ENCODE measurements at places on chromosomes 7 and 10. TPM values are rescaled to one million over a fixed set of nuclear protein-coding genes. Genes with fewer than 3 reads are reported as not detected.

Gene CALCR
- total RNA-seq: under 0.01 TPM

Gene GPER1
- 1.6 TPM for total RNA-seq

GRCh38 chr7:132771301-132771730 is 195.0 kb upstream of the PLXNA4 start:
- DNase-seq: peak; percentile 6

Gene THSD7A
- total RNA-seq: 34.6 TPM

Gene LZTS2
- total RNA-seq: 15.5 TPM

- DNase-seq: no peak
Measured at GRCh38 chr7:33744293-33745075, 160.9 kb upstream of the BMPER start.

Gene GDF2
- not detected for total RNA-seq

DNA sequence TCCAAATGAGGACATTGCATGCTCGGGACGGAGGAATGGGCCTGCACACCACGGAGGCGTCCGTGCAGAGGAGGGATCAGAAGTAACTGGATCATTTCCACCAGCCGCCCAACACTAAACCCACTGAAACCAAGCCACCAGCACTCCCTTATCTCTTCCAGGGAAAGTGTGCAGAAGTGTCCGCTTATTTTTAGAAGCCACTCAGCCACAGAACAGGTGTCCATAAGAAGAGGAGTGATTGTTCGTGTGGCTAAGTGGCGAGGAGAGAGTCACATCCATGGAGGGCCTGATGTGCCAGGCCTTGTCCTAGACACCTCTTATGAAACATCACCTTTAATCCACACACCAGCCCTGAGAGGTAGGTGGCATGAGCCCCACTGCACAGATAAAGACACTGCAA is 407.9 kb upstream of the NPVF start:
- DNase-seq: no peak

- DNase-seq: no peak
Measured at GRCh38 chr7:15015545-15016314, 113.2 kb upstream of the DGKB start.

DNA sequence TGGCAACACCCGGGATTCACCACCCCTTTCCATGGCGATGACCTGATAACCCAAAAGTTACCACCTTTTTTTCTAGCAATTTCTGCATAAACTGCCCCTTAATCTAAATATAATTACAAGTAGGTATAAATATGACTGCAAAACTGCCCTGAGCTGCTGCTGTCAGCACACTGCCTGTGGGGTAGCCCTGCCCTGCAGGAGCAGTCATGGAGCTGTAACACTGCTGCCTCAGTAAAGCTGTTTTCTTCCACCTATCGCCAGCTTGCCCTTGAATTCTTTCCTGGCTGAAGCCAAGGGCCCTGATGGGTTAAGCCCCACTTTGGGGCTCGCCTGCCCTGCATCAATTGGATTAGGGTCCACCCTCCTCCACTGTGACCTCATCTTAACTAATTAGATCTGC is 368.8 kb downstream of the SFMBT2 start:
- no peak for DNase-seq

Gene BICC1
- total RNA-seq: 4.5 TPM

DNA sequence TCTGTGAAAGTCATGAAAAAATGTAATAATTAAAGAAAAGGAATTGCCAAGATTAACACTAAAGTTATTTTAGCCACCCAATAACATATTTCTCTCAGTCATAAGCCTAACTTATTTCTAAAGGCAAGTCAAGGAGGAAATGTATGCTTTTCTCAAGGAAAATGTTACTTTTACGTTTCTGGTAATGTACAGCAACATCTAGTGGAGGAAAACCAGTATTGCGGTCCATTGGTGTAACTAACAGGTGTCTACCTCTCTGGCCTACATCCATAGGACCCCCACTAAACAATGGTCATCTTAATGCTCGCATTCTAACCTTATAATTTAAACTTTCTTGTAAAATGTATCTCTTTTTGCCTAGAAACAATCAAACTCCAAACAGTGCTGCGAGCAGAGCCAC is 437.5 kb downstream of the KIF20B start:
- DNase-seq: no peak

GRCh38 chr10:3530783-3531645 is 254.0 kb downstream of the KLF6 start:
- DNase-seq: no peak

DNA sequence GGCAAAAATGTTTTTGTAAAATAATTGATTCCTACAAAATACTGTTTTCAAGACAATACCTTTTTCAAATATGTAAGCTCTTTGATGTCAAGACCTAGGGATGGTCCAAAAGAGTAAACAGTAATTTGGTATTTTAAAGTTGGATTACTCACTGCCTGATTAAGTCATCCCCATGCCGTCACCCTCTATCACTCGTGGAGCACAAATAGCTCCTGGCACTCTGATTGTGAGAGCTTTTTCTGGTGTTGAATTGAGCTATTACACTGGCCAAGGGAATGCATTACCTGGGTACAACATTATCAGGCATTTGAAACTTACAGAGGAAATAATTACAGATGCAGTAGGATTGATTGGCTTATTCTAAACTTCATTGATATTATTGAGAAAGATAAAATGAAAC is 231.9 kb upstream of the GRM3 start:
- DNase-seq: no peak

- no peak for DNase-seq
Measured at GRCh38 chr10:26527018-26527417, 88.9 kb downstream of the APBB1IP start.

GRCh38 chr10:129707406-129708388 is 240.7 kb downstream of the MGMT start:
- DNase-seq: peak; percentile 23

Gene AKR1C4
- not detected for total RNA-seq

DNA sequence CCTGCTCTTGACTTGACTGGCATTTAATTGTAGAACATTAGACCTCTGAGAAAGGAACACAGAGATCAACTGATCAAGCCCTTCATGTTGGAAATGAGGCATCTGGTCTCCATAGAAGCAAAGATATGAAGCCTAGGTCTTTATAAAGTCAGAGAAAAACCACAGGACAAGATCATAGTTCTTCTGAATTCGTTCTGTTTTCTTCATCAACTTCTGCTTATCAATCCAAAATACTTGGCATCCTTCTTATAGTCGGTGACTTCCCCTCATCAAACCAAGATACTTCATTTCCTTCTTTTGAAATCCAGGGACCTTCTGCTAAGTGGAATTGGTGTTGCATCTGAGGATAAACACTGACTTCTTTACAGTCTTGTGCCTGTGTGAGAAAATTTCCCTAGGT is 77.1 kb upstream of the PRKCQ start:
- DNase-seq: no peak

Gene CDNF
- total RNA-seq: 0.82 TPM

DNA sequence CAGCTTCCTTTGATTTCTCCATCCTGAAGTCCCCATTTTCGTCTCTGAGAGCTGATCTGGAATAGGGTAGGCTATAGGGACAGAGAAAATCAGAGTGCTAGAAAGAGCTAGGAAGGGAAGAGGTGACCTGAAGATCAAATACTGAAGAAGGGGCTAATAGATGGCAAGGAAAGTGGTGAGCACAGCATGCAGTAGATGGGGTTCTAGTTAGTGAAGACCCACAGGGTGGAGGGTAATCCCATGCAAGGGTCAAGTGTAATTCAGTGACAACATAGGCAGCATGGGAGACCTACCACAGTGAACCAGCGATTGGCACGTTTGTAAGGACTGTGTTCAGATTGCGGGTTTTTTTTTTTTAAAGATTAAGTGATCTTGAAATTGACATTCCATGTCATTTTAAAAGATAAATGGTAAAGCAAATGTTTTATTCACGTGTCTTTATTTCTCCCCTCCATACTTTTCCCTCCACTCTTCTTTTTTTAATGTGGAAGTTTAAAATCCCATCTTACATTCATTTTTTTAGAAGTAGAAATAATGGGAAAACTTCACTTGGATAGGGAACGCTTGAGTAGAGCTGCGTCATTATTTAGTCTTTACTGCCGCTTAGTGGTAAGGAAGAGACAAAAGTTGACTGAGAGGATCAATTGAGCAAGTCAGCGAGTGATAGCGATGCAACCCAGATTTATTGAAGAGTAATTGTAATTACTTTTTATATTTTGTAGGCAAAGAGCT is 21.0 kb upstream of the ABI1 start:
- DNase-seq: peak; percentile 62

GRCh38 chr7:88111140-88111743 is 108.6 kb downstream of the SRI start:
- peak; percentile 2 for DNase-seq

DNA sequence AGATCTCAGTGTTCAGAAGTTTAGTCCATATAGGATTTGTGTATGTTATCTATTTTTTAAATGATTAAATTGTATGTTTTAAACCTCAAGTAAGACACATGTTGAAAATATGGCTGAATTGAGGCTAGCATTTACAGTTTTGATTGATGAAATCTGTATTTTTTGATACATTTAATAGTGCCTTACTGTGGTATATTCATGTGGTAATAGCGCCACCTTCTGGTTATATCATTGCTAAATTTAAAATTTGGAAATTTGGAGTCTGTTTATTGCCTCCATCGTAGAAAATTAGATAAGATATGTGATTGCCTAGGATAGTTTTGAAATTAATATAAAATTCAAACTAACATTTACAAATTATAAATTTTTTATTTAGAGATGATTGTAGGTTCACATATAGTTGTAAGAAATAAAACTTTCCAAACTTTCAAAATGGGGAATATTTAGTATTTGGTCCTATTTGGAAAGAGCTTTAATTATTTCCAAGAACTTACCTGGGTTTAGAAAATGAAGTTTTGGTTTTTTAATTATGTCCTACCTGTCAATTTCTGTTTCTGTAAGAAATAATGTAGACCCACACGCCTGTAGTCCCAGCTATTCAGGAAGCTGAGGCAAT is 19.1 kb upstream of the ARMS2 start:
- no peak for DNase-seq

GRCh38 chr7:114264023-114264422 is 150.6 kb upstream of the FOXP2 start:
- DNase-seq: no peak

- DNase-seq: no peak
Measured at GRCh38 chr10:72173619-72174296, 42.1 kb upstream of the ANAPC16 start.

- DNase-seq: no peak
Measured at GRCh38 chr7:30888747-30889146, 22.9 kb upstream of the AQP1 start.

- no peak for DNase-seq
Measured at GRCh38 chr10:90321132-90321816, 536.6 kb downstream of the HTR7 start.

Gene PIP
- not detected for total RNA-seq

Gene LDB3
- under 0.01 TPM for total RNA-seq

- DNase-seq: no peak
Measured at GRCh38 chr10:12699781-12700556, 301.5 kb downstream of the CCDC3 start.

Gene KIF11
- total RNA-seq: 5.3 TPM

Gene TRPV6
- under 0.01 TPM for total RNA-seq

- no peak for DNase-seq
Measured at GRCh38 chr7:68438016-68438415, 1160.3 kb upstream of the AUTS2 start.

DNA sequence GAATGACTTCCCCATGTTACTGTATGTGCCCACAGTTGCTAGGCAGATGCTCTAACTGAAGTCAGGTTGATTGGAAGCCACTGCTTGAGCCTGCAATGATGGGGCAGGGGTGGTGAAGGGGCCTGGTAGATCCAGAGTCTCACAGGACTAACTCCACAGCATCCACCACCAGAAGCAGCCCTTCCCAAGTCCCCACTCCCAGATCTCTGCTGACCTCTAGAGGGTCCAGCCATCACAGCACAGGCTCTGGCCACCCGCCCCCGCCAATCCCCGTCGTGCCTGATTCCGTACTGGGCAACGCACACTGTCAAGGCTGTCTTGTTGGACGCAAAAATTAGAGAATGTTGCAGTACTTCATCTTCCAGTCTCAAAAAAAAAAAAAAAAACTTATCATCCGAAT is 136.8 kb upstream of the PDE1C start:
- DNase-seq: peak; percentile 14

GRCh38 chr7:105003275-105003674 is 10.7 kb upstream of the KMT2E start:
- DNase-seq: no peak

Gene PLXDC2
- total RNA-seq: 10.6 TPM

DNA sequence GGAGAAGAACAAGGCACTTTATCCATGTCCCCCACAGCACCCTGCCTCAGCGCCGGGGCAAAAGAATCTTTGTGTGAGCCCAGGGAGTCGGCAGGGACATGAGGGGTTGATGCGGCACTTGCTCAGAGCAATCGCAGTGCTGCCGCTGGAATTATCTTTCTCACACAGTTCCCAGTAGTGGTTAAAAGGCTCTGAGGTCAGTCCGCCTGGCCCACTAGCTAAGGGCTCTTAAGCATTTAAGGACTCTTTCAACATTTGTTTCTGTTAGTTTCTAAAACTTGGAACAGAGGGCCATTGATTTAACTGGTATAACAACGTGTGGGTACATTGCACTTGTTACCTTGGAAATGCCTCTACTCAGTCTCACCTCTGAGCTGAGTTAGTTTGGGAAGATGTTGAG is 208.0 kb upstream of the C7orf33 start:
- DNase-seq: no peak

- no peak for DNase-seq
Measured at GRCh38 chr7:47982610-47983009, 3.2 kb upstream of the HUS1 start.

Gene GALNT17
- 26.5 TPM for total RNA-seq

DNA sequence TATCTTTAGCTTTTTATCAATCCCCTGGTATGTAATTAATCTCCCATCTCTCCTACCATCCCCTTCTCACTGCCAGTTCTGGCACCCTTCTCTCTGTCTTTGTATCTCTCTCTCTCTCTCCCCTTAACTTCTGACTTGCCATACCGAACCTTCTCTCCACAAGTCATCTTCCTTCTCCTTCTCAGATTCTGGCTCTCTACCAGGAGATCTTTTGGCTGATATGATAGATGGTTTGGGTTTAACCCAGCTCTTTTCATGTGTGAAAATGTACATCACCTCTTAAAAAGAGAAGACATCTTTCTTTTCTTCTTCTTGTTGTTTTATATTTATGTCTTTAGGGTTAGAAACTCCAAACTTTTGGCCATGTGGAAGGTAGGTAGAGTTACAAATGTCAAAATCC is 196.7 kb downstream of the HGF start:
- no peak for DNase-seq

DNA sequence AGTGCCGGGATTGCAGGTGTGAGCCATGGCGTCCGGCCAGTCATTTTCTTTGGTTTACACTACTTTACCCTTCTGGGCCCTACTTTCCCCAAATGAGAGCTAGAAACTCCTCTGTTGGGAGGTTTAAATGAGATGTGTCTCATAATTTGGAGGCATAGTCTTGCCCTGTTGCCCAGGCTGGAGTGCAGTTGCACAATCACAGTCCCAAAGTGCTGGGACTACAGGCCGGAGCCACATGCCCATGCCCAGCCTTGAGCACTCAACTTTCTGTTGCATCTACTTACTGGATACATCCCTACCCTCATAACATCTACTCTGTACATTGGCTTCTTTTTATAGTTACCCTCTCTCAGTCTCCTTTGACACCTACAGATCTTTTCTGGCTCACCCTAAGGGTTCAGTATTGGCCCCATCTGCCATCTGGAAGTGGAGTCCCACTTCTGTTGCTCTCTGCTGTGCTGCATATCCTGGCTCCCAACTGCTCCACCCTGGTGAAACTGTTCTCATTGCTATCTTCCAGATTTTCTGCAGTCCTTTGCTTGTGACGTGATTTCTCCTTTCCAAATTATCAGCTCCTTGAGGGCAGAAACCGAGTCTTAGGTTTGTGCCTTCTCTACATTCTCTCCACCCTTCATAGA is 8.4 kb downstream of the EIF4H start:
- no peak for DNase-seq

- no peak for DNase-seq
Measured at GRCh38 chr7:99731638-99732374, 3.2 kb downstream of the CYP3A7 start.

All from frontal cortex (tissue), 4 donors.